ENCODE measurements at places on chromosomes 6 and 20.
A peak's percentile ranks its signal among the peaks of the same experiment; 100 is the strongest.

DNA sequence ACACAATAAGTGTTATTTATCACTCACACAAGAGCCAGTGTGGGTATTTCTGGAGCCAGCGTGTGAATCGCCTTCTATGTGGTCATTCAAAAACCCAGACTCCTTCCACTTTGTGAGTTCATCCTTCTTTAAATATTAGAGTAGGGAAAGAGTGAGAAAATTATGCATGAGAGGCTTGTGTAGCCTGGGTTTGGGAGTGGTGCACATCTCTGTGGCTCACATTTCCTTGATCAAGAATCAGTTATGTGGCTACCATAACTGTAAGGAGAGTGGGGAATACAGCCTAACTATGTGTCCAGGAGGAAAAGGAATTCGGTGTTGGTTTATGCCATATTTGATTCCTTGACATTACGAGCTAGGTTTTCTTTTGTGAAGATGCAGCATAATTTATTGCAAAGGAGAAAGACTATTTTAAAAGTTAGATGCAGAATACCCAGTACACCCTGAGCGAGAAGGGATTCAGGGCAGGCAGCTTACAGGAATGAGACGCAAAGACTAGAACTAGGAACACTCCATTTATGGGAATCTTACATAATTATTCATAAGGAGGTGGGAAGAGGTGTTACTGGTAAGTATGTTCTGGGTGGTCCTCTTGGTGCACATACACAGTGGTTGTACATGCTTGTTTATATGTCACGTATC lies 638.5 kb downstream of the COL12A1 start:
- no peak for DNase-seq

GRCh38 chr20:46139908-46140482 lies 21.9 kb downstream of the CD40 start:
- no peak for DNase-seq

DNA sequence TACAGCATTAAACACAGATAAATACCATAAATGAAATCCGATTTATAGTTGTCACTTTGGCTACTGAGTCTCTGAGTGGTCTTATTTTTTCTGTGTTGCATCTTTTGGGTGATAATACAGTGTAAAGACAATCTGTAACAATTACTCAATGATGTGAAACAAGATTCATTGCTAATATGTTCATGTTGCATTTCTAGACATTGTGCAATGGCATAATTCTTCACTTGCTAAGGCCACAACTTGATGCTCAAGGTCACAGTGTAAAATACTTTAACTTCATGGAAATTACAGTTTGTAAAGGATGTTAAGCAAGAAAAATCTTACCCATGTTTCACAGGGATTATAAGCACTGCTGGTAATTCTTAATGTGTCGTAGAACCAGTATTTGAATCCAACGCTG lies 74.9 kb upstream of the SMLR1 start:
- DNase-seq, result no peak

DNA sequence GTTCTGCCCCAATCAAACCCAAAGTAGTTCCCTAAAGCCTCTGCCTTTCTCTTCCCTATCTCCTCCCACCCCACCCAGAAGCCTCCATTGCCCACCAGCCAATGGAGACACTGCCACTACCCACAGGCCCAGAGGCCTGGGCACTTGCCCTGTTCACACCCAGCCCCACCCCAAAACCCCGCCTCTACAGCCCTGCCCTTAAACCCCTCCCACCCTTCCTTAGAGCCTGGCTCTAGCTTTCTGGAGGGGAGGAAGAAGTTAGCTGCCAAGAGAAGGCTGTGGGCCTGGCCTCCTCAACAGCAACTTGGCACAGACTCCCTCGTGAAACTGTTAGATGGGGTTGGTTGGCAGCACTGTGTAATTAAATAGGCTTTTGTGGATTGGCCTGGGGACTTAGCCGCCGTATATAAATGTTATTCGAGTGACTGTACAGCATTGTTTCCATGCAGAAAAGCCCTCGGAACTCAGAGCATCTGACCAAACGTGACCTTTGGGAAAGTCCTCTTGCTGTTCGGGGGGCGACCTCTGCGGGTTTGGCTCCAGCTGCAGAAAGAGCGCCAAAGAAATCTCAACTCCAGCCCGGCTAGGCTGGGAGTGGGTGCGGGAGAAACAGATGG lies 31.4 kb downstream of the COL11A2 start:
- DNase-seq, result peak; percentile 18

DNA sequence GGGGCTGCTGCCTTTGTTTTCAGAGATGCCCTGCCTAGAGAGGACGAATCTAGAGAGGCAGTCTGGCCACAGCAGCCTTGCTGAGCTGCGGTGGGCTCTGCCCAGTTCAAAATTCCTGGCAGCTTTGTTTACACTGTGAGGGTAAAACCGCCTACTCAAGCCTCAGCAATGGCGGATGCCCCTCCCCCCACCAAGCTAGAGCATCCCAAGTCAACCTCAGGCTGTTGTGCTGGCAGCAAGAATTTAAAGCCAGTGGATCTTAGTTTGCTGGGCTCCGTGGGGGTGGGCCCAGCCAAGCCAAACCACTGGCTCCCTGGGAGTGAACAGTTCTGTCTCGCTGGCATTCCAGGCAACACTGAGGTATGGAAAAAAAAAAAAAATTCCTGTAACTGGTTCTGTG lies 970.9 kb downstream of the TBC1D32 start:
- DNase-seq, result no peak

GRCh38 chr6:33314515-33314942 lies 651 bp upstream of the TAPBP start:
- peak; percentile 68 for DNase-seq

DNA sequence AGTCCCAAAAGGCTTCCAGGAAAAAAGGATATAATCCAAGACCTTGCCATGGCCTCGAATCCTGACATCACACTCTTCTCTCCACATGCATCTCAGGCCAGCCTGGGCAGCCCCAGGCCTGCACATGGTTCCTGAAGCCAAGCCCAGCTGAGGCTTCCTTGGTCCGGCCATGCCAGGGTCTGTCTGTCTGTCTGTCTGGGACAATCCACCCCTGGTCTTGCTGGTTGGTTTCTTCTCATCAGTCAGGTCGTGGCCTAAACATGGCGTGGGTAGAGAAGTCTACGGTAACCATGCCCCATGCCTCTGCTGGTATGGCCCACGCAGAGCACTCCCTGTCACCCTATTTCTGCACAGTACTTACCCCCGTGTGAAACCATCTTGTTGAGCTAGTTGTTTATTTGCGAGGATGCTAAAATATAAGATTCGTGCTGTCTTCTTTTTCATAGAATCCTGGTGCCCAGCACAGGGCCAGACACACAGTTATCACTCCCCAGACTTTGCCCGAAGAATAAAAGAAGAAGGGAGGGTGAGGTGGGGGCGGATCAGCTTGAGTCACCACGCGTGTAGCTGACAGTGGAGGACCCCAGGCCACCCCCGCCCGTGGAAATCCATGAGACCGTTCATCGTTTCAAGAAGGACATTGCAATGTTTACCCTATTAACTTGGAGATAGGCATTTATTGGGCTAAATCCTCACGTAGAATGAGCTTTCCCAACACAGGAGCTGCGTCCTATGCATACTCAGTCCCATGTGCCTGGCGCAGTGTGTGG lies 107.2 kb downstream of the RNASET2 start:
- no peak for DNase-seq

DNA sequence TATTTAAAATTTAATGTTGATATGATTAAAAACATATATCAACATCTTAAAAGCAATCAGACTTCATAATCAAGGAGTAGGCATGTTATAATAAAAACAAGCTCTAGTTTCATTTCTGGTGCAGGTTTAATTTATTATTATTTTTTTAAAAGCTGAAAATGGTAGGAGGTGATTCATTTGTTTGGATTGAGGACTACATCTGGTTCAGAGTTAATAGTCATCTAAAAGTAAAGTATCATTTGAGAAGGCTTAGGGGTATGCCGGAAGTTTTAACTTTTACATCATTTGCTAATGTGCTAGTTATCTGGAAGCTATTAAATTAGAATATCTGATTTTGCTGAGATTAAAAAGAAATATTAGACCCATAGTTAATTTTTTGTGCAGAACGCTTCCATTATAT lies 169.5 kb upstream of the LAMA2 start:
- DNase-seq, result no peak

DNA sequence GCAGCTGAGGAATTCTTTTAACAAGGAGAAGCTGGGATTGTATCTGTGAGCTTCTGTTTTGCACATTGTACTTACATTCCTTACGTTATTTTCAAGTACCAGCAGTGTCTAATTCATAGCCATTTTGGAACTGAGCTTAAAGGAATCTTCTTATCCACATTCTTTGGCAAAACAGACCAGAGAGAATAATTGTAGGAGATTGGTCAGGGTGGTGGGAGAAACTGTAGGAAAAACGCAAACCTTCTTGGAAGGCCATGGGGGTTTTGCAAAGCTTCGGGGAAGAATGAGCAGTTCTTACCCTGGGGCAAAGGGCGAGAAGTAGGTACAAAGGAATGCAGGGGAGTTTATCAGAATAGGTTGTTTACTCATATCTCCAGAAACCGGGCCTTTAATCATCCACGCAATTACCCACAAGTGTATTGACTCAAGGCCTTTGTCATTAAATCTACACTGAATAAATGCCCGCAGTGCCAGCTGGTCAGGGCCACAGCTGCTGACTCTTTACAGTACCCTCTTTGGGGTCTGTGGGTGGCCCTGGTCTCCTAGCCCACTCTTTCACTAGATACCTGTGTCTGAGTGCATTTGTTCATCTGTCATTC lies 39.6 kb upstream of the SPTLC3 start:
- no peak for DNase-seq

GRCh38 chr6:166460473-166461437 lies 78.0 kb upstream of the MPC1 start:
- DNase-seq, result peak; percentile 61

DNA sequence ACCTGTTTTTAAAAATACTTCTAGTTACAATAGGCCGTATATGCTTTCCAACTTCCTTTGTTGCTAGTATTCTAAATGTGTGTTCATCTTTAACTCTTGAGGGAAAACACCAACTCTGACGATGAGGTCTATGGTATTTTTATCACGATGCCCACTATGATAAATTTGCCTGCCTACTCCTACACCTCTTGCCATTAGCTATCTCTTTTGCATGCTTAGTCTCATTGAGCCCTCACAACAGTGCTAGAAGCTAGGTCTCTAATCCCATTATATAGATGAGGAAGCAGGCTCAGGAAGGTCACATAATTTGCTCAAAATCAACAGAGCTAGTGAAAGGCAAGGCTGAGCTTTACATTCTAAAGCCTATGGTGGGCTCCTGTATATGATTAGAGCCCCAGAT lies 13.2 kb downstream of the AAR2 start:
- no peak for DNase-seq

DNA sequence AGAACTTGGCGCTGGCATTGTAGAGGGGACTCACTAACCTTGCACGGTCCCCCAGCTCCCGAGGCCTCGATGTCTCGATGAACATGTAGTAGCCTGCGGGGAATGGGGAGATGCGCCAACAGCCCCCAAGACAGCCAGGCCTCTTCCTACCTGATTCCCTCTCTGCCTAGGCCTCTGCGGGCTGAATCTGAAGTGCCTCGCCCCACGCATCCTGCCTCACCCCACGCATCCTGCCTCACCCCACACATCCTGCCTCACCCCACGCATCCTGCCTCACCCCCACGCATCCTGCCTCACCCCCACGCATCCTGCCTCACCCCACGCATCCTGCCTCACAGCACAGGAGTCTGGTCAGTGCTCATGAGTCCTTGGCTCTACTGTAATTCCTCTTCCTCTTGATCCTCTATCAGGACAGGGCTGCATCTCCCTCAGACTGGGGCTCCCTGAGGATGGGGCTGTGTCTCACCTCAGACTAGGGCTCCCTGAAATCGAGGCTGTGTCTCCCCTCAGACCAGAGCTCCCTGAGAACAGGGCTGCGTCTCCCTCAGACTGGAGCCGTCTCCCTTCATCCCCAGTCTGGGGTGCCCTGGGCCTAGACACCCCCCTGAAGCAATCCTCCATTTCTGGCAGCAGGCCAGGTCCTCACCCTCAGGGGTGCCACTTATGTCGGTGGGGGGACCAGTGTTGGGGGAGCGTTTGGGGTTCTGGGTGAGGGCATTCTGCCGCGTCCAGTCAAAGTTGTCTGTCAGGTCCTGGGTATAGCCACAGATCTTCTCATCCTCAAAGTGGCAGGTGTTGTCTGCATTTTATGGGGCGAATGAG lies 53.6 kb downstream of the MDGA1 start:
- DNase-seq, result no peak

- no peak for DNase-seq
These were observed 106.3 kb downstream of the ZDHHC14 start for GRCh38 chr6:157487110-157487773.
